Stimulated activated CD8-positive, alpha-beta memory T cell treated with anti-CD3 and anti-CD28 coated beads, Interleukin-2, amount 100 ng/mL, for 1 hour (primary cell): ENCODE measurements at places on chromosomes 5 and 9.

- DNase-seq = no peak
Measured at GRCh38 chr9:91062281-91062680, 260.7 kb downstream of the SYK start.

DNA sequence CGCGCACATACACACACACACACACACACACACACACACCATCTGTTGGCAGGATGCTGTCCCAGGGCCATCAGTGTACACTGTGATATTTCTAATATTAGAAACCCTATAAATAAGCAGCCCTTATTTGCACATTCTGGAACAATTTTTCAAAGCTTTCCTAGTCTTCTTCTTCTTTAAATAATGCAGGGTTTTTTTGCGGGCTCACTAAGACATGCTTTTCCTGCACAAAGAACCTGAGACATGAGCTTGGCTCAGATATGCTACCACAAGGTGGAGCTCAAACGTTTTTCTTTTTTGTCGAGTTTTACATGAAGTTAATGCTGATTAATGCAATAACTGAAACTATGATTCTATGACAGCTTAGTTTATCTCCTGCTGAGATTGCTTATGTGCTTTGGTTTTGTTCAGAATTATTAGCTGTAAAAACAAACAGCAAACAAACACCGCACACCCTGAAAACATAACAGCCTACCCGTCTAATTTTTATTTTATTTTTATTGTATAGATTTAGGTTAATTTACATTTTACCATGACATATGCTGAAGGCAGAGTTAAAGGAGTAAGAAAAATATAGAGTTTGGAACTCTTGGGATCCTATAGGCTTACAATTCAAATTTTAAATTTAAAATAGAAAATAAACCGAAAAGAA, 95.8 kb downstream of the ALDH1A1 start:
- no peak for DNase-seq

DNA sequence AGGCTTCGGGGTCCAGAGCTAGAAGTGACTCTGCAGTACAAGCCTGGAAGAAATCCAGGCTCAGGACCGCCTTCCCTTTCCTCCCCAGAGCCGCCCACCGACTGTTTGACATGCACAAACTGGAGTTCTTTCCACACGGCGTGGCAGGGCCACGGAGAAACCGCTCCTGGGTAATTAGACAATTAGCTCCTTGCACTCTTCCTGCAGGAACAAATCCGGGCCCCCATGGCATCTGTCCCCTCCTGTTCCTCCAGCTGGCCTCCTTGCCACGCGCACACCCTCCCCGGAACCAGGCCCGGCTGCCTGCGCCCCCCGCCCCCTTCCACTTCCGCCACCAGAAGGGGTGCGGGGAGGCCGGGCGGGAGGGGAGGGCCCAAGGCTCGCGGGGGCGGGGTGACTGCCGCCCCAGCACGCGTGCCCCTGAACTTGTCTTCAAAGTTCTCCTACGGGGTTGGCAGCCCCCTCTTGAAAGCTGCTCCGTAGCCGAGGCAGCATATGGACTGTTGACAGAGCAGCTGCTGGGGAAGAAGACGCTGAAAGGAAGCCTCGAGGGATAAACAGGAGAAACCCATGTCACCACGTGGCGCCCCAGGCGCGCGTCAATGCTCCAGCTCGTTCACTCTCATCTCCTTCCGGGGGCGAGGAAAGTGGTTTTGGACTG, 74.3 kb downstream of the SEC61B start:
- DNase-seq = no peak

DNA sequence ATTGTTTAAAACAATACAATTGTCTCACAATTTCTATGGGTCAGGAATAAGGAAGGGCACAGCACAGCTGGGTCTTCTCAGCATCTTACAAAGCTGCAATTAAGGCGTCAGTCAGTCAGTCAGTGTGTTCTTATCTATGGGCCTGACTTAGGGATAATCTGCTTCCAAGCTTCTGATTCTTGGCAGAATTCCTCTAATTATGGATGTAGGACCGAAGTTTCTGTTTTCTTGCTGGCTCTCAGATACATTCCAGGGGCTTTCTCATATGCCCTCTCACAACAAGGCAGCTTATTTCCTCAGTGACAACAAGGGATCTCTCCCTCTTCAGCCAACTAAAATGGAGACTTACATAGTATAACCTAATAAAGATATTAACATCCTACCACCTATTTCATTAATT, 1925.3 kb upstream of the ACO1 start:
- no peak for DNase-seq

DNA sequence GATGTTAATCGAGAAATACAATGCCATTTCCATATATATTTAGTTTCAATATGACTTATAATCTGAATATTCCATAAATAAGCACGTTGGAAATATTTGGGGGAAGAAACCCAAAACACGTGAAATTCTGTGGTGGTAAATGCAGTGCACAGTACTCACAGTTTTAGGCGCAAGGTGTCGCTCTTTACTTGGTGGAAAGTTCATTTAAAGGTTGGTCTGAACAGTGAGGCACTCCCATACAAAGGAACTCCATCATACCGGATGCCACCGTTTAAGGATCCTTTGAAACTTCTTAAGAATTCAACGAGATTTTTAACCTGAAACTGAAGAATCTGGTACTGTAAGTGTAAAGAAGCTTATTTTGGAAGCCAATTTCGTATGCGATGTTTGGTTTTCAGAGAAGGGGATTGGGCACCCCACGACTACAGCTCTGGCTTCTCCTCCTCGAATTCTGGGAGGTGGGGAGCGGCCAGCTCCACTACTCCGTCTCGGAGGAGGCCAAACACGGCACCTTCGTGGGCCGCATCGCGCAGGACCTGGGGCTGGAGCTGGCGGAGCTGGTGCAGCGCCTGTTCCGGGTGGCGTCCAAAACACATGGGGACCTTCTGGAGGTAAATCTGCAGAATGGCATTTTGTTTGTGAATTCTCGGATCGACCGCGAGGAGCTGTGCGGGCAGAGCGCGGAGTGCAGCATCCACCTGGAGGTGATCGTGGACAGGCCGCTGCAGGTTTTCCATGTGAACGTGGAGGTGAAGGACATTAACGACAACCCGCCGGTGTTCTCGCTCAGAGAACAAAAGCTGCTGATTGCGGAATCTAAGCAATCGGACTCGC, at the start of gene PCDHA11:
PCDHA11 (plus strand) TSS at position 237 of the 834 bp plus-strand sequence; CDS start at position 384, 147 bp downstream.
- no peak for DNase-seq

DNA sequence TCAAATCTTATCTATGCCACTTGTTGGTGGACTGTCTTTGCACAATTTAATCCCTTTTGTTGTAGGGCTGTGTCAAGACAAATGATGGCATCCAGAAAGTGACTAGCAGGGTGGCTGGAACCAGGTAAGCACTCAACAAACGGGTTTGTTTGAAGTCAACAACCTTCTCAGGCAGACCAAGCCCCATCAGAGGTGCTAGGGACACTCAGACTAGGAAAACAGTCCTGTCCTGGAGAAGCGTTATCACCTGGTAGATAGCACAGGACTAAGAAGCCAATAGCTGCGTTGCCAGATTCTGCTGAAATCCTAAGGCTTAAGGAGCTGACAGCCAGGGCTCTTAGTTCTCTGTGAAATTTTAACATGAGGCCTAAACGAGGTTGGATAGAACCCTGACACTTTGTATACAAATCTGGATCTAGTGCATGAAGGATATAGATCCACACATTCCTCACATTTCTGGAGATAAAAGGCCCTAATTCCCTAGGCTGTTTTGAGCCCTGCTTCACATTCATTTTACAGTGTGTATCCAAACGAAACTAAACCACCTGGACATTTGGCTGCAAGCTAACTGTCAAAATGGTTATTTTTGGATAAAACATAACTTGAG, 179.8 kb downstream of the DCP2 start:
- DNase-seq = no peak

- no peak for DNase-seq
Measured at GRCh38 chr5:73654819-73655318, 28.9 kb downstream of the ARHGEF28 start.

DNA sequence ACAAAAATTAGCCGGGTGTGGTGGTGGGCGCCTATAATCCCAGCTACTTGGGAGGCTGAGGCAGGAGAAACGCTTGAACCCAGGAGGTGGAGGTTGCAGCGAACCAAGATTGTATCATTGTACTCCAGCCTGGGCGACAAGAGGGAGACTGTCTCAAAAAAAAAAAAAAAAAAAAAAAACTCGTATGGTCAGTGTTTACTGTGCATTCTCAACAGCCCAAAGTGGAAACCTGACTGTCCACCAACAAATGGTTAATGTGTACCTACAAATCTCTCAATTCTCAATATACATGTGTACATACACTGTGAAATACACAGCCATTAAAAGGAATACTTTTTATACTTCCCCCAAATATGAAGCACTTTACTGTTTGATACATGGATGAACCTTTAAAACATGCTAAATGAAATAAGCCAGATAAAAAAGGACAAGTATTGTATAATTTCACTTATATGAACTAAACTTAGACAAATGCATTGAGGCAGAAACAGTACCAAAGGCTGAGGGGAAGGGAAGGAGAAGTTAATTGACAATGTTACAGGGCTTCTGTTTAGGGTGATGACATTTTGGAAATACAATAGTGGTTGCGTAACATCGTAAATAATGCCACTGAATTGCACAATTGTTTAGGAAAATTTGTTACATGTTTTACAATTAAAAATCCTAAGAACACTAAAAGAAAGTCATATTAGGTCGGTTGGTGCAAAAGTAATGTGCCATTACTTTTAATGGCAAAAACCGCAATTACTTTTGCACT, 16.5 kb downstream of the DNAJA1 start:
- DNase-seq = no peak

DNA sequence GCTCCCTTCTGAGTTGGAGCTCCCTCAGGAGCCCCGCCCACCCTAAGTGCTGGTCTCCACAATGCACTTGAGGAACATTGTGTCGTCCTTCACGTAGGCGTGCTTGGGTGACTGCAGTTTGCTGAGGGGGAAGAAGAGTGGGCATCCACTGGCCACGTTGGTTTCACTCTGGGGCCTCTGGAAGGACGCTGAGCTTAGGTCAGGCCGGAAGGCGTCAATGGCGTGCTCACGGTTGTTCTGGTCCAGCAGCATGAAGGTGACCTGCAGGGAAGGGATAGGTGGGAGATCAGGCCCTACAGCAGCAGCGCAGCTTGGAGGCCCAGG, 21.7 kb downstream of the TRAF1 start:
- DNase-seq = no peak

- DNase-seq = no peak
Measured at GRCh38 chr9:130193531-130194377, 21.6 kb downstream of the NCS1 start.

DNA sequence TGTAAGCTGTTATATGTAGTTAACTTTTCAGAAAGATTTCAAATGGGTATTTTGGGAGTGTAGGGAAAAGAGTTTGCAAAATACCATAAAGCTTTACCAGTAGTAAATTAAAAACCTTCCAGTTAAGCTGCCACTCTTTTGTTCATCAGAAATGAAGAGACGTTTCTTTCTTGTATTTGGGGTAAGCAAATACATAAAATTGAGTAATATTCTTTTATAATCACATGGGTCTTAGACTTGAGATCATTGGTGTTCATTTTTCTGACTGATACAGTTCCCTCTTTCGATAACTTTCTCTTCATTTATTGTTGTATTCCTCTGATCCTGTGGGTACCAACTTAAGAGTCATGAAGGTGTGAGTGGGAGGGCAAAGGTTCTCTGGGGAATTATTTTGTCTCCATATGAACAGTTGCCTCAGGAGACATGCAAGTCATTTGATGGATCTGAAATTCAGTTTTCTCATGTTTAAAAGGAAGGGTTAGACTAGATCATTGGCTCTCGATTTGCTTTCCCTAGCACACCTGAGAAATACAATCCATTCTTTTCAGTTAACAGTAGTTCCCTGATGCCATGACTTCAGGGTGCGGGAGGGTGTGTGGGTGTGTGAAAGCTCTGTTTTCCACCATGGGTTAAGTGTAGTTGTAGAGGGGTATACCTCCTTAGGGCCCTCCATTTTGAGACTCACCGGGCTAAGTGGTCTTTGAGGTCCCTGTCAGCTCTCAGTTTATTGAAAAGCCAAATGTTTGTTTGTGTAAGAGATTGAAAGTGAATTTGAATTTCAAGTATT, 47.7 kb downstream of the CNTRL start:
- DNase-seq = no peak

GRCh38 chr5:106833517-106833916, 837.2 kb downstream of the EFNA5 start:
- no peak for DNase-seq

DNA sequence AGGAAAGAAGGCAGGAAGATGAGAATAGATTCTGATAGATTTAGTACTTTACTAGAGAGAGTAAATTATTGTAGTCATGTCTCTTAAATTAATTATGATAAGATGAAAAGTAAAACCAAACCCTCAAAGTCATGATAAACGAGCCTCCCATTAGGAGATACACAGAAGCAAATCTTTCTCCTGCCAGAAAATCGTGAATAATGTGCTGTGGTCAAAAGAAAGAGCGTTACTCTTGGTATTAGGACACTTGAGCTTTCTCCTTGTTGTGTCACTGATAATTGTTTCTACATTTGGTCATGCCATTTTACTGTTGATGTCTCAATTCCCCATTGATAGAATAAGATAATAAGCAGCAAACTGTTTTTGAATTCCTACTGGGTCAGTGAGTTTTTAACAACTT, 562.8 kb upstream of the TLE4 start:
- DNase-seq = no peak

- DNase-seq = no peak
Measured at GRCh38 chr5:180093651-180094382, 22.3 kb upstream of the RNF130 start.

GRCh38 chr5:180830253-180831138, 27.9 kb upstream of the MGAT1 start:
- peak; percentile 41 for DNase-seq

DNA sequence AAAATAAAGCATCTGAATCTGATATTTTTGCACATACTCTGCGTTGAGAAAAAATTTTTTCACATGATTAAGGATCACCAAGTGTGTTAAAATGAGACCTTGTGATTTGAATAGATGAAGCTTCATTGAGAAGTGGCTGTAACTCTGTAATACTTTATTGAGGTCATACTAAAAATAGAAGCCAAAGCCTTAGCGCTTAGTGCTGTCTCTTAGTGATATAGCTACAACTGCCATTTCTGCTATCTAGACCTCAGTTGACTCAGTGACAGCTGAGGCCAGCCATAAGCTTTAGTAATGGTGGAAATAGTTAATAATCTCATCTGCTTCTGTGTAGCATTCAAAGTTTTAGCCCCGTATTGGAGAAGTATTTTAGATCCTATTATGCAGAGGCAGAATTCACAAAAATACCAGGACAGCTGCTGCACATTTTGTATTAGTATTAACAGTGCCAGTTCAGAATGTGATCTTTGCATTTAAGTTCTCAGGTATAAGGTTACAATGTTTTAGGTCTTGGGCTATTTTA, 107.4 kb upstream of the SGCD start:
- no peak for DNase-seq

GRCh38 chr5:8606231-8606630, 737.3 kb downstream of the MTRR start:
- no peak for DNase-seq

GRCh38 chr5:94010814-94011213, 269.4 kb upstream of the POU5F2 start:
- no peak for DNase-seq

GRCh38 chr9:129884220-129885017, 49.2 kb downstream of the USP20 start:
- DNase-seq = peak; percentile 91

- DNase-seq = no peak
Measured at GRCh38 chr9:100689635-100690034, 111.8 kb downstream of the CAVIN4 start.

- no peak for DNase-seq
Measured at GRCh38 chr5:1526681-1527131, 2.9 kb upstream of the LPCAT1 start.
